Brain (organoid and tissue), 16 donors: ENCODE measurements at places on chromosomes 4 and X.

DNA sequence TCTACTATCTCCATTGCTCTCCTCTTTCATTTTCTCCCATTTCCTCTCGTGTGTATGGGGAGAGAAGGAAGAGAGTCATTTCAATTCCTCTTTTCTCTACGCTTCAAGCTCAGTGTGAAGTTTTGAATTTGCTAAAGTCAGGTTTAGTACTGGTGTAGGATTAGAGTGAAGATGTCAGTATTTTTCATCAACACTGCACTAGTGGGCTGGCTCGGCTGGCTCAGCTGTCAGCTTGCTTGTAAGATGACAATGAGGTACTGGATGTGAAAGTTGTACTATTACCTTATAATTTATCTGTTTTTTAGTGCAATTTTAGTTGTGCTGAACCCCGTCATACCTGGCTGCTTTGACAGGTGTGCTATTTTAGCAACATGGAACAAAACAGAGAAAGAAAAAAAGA lies 2.1 kb upstream of the SH2D1A start:
- DNase-seq: no peak

DNA sequence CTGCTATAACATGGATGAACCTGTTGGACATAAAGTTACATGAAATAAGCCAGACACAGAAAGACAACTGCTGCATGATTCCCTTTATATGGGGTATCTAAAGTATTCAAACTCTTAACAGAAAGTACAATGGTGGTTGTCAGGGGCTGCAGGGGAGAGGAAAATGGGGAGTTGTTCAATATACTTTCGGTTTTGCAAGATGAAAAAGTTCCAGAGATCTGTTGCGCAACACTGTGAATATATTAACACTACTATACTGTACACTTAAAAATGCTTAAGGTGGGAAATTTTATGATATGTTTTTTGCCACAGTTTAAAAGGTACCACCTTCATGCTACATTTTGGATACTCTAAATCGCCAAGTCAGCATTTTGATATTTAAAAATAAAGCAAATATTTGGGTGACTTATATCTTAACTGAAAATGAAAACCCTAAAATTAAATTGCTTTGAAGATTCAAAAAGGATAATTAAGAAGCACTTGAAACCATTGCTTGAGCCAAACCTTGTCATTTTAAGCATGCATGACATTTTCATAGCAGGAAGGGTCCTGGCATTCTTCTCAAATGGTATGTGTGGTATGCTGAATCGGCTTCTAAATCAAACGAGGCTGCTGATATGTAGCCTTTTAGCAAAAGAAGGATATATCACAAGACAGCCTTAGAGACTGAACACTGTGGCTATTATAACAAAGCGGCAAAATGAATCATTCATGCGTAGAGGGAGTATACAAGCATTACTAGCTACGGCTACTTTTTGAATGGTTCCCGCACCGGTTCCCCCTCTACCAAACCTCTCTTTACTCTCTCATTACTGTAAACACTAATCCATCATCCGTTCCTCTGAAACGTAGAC lies 607.1 kb upstream of the DIPK2B start:
- peak; percentile 15 for DNase-seq

DNA sequence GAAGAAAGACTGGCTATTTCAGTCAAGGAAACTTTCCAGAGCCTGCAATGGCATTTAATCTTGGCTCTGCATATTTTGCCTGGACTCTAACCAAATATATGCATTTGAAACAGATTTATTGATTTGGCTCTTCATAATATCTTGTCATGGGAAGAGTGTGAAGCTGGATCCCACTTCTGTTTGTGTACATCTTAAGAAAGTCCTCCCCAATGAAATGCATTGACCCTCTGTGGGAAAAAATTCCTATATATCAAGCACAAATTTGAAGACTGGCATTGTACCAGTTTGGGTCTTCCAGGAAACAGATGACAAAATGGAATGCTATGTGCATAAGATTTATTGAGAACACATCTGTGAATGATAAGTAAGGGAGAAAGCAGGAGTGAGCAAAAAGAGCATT lies 897.3 kb upstream of the TENM3 start:
- peak; percentile 93 for DNase-seq

- no peak for DNase-seq
These were observed 7.7 kb upstream of the HAND2 start for GRCh38 chr4:173537613-173538147.

- DNase-seq: no peak
These were observed 31.1 kb downstream of the ZCCHC4 start for GRCh38 chr4:25343671-25344070.

- no peak for DNase-seq
These were observed 4.6 kb downstream of the ARHGAP10 start for GRCh38 chr4:147736458-147736857.
